Muscle of back (tissue), 13 donors: ENCODE measurements at places on chromosomes 7 and 10.

- no peak for DNase-seq
These were observed 9.4 kb upstream of the PPP2R2D start for GRCh38 chr10:131891196-131891928.

GRCh38 chr7:90760892-90761291 lies 164.8 kb downstream of the CDK14 start:
- DNase-seq: no peak

DNA sequence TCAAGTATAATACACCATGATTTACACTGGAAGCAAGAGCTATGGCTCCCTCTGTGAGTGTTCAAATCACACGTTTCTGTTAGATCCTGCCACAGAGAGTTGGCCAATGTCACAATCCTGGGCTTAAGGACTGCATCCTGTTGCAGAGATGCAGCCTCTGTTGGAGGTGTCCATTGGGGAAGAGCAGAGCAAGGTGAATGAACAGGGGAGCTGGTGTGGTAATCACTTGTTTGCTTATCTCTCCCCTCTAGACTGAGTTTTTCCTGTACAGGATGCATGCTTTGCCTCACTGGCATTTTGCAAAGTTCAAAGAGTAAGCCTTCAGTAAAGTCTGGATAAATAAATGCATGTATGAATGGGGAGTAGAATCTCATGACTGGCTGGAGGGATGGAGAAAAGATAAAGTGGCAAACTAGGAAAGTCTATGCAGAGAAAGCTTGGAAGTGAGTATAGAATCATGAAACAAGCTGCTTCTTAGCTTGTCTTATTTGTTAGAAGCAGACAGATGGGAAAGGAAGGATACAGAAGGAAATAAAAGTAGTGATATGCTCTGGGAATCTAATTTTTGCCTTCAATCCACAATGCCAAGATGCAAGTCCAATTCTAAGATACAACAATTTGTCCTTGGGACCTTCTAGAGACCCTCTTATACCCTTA lies 605.9 kb downstream of the KCNMA1 start:
- DNase-seq: no peak

DNA sequence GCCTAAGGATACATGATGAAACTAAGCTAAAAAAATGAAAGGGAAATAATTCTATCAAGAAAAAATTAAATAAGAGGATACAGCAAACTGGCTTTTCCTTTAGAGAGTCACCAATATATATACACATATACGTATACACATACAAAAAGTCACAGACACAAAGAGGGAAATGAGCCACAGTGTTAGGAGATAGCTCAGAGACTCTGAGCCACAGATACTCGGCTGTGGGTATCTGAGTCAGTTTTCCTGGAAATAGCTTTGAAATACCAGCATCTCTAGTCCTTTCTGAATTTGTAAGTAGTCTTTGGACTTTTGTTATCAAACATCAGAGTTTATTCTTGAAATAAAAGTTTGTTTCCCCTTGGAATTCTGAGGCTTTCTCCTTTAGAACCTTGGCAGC lies 111.8 kb downstream of the TBXAS1 start:
- no peak for DNase-seq

DNA sequence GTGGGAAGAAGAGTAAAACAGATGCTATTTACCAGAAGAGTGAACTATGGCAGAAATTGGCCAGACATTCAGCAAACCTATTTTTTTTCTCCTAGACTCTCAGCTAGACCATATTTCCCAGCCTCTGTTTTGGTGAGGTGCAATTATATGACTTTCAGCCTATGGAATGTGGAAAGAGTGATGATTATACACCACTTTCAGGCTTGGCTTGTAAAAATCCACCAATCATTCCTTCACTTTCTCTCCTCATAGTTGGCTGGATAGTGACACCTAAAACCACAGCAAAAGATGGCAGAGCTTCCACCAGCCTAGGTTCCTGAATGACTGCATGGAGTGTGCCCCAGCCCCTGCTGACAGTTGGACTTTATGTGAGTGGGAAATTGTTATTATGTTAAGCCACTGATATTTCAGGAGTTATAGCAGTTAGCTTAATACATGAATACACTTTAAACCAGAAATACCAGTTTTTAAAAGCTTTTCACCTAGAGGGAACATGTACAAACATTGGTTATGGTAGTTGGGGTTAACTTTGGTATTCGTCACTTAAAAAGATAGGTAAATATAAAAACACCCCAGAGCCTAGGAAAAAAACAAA lies 19.1 kb upstream of the TNKS2 start:
- no peak for DNase-seq

GRCh38 chr10:97937928-97938327 lies 88.3 kb downstream of the GOLGA7B start:
- no peak for DNase-seq

DNA sequence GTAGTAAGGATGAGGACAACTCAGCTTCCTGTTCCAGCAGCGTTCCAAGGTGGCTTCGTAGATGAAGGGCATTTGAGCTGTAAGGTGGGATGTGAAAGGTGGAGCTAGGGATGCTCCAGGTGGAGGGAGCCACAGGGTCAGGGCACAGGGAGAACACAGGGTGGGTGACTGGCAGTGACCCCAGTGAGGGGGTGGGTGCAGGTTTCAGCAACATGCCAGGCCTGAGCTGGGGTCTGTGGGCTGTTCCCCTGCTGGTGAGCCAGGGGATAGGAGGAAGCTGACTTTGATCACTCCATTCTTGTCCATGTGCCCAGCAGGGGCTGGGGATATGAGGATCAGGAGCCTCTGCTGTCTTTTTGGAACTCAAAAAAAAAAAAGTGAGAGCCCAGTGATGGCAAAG lies 33.2 kb downstream of the CDH23 start:
- DNase-seq: no peak

GRCh38 chr10:30169342-30169741 lies 110.0 kb upstream of the JCAD start:
- no peak for DNase-seq

- DNase-seq: peak; percentile 11
These were observed 216.3 kb downstream of the CHRM2 start for GRCh38 chr7:137084607-137085380.

DNA sequence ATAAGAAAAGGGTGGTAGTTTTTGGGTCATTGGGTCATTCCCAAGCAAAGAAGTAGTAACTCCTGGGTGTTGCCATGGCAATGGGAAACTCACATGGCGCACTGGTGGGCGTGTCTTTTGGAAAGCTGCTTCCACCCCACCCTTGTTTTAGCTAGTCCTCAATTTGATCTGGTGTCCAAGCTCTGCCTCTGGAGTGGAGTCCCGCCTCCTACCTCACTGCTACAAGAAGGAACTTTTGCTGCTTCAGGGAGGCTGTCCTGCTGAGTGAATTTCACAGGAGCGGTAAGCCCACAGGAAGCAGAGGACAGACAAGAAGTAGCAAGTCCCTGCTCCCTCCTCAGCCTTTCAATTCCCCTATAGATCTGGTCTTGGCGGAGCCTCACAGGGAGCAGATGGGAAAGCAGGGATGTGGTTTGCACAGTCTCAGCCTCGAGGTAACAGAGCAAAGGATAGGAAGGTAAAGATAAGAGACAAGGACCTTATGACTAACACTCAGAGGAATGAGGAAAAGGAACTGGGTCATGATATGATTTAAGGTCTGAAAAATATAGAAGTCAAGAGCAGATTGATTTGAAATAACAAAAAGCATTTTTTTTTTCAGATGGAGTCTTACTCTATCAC lies 700.3 kb downstream of the TNS3 start:
- DNase-seq: no peak

DNA sequence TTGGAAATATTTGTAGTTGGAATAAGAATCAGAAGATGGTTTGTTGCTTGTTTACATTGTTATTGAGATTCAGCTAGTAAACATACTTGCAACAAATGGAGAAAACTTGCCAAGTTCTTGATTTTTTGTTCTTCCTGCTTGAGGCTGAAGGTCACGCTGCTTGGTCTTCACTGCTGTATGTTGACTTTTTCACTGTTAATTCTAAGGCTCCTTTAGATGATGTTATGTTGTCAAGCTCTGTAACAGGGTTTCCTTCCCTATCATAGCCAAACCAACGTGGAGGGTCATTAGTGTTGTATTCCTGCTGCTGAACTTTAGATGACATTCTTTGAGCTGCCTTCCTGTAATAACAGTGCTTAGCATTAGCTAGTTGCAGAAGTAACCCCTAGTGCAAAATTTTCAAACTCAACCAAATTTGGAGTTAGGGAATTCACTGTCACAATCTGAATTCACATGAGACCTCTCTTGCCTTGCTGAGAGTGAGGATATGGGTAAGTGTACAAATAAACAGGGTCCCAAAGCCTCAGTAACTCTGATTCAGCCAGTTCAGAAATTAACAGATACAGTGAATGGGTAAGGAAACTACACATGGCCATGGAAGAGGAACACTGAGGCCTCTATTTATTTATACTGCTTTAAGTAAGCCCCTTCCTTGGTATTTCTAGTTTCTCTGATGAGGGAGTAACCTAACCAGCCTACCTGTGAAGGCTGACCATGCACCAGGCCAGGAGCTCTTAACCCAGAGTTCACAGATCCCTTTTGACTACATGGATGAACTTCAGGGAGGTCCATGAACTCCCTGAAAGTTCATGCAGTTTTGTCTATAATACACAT lies 64.6 kb downstream of the FAM185A start:
- no peak for DNase-seq

- DNase-seq: no peak
These were observed 296.4 kb upstream of the MKLN1 start for GRCh38 chr7:131031099-131031868.

DNA sequence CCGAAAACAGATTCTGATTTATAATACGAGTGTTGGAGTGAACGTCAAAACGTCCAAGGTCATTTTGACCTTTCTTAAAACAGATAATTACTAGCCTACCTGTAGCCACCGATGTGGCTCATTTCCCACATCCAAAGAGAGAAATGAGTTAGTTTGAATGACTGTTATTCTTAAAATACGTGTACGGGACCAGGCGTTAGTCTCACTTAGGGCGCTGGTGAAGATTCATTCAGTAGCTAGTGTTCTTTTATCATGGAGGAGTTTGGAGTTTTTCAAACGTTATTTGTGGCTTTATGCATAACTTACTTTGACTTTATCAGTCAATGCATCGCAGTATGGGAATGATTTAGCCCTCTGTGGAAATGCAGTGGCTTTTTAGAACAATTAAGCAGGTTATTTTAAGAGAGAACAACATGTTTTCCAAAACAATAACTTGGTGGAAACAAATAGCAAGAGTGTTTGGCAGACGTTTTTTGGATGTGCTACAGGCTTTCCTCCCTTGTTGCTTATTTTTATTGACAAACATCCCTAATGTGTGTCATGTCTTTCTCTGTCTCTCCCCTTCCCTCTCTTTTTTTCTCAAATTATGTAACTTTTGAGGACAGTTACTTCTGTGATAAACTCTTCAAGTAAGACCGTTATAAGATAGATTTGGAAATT lies 1.6 kb downstream of the BICC1 start:
- peak; percentile 22 for DNase-seq

DNA sequence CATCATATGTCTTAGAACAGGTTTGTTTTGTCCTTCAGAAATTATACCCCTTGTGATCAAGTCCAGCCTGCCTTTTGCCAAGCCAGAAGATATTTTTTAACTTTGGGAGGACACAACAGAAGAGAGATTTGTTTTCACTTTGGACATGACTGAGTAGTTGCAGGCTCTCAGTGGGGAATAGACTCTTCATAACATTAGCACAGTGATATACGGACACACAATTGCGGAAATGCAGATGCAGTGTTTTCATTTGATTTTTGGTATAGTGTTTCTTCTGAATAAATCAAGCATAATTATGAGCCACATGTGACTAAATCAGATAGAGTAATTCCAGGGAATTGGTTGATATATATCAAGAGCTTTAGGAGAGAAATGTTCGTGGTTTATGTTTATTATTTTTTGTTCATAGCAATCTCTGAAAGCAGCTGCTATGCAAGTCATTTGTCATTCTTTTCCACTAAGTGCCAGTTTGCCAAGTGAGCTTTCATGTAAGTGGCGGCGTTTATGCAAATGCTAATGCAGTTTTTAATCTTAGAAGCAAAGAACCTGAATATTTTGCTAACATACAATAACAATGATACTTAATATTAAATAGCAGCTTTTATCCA lies 69.6 kb upstream of the HDAC9 start:
- DNase-seq: no peak

- DNase-seq: no peak
These were observed 34.4 kb downstream of the VSTM4 start for GRCh38 chr10:49080965-49081364.

DNA sequence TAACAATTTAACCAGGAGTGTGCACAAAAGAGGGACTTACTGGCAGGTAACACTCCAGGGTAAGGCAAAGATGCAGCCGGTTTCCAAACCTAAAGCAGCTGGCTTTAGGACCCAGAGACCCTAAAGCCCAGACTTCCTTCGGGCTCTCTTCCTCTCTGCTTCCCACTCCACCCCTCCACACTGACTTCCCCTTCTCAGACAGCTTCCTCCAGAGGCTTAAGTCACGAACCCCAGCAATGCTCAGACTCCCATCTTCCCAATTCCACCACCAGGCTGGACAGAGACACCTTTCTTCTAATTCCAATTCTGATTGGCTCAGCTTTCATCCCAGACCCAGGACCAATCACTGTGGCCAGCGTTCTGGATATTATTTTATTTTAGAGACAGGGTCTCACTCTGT lies 24.8 kb downstream of the STYXL1 start:
- DNase-seq: peak; percentile 32

GRCh38 chr10:49058463-49059255 lies 56.7 kb downstream of the VSTM4 start:
- DNase-seq: no peak

DNA sequence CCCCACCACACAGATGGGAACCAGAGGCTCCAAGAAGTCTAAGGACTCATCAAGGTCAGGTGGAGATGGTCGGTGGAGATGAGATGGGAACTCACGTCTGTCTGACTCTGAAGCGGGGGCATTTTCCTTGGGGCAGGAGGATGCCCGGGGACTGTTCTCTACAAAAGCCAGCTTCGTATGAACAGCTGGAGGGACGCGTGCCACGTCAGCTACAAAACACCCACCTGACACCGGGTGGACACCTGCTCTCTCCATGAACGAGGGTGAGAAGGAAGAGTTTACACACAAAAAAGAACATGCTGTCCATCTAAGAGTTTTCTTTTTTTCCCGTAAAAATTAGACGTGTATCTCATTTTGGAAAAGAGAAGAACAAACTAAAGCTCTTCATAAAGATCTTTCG lies 47.7 kb downstream of the C10orf143 start:
- DNase-seq: no peak

DNA sequence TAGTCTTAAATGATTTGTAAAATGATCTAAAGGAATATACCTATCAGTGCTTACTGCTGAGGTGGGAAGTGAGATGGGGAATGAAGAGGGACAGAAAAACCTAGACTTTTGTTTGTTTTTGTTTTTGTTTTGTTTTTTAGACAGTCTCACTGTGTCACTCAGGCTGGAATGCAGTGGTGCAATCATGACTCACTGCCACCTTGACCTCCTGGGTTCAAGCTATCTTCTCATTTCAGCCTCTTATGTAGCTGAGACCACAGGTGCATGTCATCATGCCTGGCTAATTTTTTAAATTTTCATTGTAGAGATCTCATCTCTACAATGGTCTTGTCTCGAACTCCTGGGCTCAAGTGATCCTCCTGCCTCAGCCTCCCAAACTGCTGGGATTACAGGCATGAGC lies 116.4 kb upstream of the SEM1 start:
- DNase-seq: no peak

DNA sequence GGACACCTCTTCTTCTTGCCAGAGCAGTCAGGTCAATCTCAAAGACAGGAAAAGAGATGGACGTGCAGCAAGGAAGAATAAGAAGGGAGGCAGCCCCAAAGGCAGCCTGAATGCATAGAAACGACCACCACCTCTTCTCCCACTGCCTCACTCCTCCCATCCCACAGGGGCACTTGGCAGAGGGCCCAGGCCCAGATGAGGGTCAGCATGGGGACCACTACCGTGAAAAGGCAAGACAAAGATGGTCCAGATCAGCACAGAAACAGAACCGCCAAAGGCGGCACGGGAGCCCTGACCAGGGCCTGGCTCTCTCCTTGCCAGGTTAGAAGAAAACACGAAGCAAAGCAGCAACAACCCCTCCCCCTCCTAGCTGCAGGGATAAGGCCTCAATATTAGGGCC lies 1.9 kb upstream of the NDST2 start:
- DNase-seq: no peak
